ENCODE measurements at places on chromosomes 12 and 14. TPM values are rescaled to one million over a fixed set of nuclear protein-coding genes. Genes with fewer than 3 reads are reported as not detected.

- peaks cover 15% of the 10 kb centered on the region for H3K4me1 ChIP-seq
- H3K4me3 ChIP-seq = no peak overlapping the region
- no peaks in the 10 kb centered on the region for H3K36me3 ChIP-seq
- no peak overlapping the region for H3K27ac ChIP-seq
- no peak for DNase-seq
These were observed 108.0 kb upstream of the ARHGAP5 start for GRCh38 chr14:31968956-31969698.

DNA sequence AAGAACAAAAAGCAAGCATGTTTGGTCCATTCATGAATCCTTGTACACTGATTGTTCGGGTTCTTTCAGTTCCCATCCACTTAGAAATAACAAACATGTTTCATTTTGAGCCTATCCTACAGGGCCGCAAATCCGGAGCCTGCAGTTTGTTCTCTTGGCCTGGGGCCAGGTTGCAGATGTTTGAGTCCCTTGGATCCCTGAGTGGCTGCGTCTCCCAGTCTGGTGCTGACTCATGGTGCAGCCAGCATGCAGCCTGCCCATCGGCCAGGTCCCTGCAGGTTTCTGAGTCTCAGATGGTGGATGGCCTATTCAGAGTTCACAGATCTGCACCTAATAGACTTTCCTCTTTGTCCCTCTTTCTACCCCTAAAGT, 1.9 kb upstream of the DYNC1H1 start:
- no peak for DNase-seq
- H3K36me3 ChIP-seq = no peaks in the 10 kb centered on the region
- no peaks in the 10 kb centered on the region for H3K27me3 ChIP-seq

- H3K4me1 ChIP-seq = no peaks in the 10 kb centered on the region
- no peak for DNase-seq
- no peak overlapping the region for H3K4me3 ChIP-seq
These were observed 16.7 kb downstream of the ARG2 start for GRCh38 chr14:67636361-67636919.

DNA sequence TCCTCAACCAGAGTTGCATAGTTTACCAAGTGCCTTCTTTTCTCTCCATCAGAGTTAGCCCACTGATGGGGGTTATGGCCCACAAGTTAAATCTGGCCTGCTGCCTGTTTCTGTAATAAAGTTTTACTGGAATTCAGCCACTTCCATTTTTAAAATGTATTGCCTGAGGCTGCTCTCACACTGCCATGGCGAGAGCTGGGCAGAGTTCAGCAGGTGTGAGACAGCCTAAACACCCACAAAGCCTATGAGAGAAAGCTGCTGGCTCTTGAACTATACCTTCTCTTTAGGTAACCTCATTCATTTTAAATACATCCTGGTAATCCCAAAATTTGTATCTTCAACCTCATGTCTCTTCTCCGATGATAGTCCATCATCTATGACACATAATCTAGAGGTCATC, 86.1 kb downstream of the BCL2L14 start:
- no peak for DNase-seq
- H3K36me3 ChIP-seq = peaks cover 4% of the 10 kb centered on the region
- no peaks in the 10 kb centered on the region for H3K27me3 ChIP-seq
- H3K4me3 ChIP-seq = no peak overlapping the region
- H3K27ac ChIP-seq = no peak overlapping the region
- no peaks in the 10 kb centered on the region for H3K4me1 ChIP-seq

DNA sequence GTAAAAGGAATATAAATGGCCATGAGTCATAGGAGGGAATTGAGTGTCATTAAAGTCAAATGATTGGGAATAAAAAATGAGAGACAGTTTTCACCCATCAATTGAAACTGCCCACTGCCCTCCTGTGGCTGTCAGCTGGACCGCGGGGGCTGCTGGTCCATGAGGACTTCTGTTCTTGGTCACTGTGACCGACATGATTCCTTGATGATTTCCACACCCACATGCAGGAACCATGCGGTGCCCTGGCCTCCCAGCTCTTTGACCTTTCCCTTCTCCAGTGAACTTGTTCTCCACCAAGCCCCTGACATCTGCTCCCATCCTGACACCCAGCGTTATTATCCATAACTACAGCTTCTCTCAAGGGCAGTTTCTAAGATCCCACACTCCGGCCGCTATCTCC, 48.4 kb downstream of the C12orf75 start:
- no peaks in the 10 kb centered on the region for H3K36me3 ChIP-seq
- no peaks in the 10 kb centered on the region for H3K27me3 ChIP-seq
- no peaks in the 10 kb centered on the region for H3K4me1 ChIP-seq
- DNase-seq = no peak

DNA sequence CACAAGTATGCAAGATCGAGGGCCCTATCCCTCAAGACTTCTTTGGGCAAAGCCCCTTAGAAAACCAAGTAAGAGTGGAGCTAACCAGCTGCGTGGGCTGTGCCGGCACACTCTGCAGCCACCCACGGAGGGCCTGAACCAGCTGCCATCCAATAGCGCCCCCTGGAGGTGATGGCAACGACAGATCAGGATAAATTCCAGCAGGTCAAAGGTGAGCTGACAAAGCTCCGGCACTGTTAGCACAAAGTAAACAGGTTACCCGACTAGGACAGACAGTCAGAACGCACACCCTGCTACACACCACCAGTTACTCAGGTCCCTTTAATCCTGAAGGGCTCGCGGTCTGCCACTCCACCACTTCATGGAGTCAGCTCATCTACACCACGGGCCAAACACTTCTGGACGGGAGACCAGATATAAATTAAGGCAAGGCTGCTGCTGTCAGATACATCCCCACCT, 4.9 kb downstream of the ZBTB39 start:
- H3K36me3 ChIP-seq = peaks cover 35% of the 10 kb centered on the region
- no peak overlapping the region for H3K4me3 ChIP-seq
- peak; percentile 87 for DNase-seq

Gene LRFN5
- not detected for total RNA-seq

GRCh38 chr12:110176745-110177144, 52.6 kb downstream of the IFT81 start:
- no peaks in the 10 kb centered on the region for H3K4me1 ChIP-seq
- H3K36me3 ChIP-seq = no peaks in the 10 kb centered on the region
- no peak overlapping the region for H3K27ac ChIP-seq
- H3K4me3 ChIP-seq = no peak overlapping the region
- H3K27me3 ChIP-seq = no peaks in the 10 kb centered on the region
- DNase-seq = no peak

Gene LRRK2
- not detected for total RNA-seq

- peaks cover 17% of the 10 kb centered on the region for H3K4me1 ChIP-seq
- H3K27ac ChIP-seq = no peak overlapping the region
- peaks cover 2% of the 10 kb centered on the region for H3K27me3 ChIP-seq
- peak; percentile 37 for DNase-seq
These were observed 11.6 kb upstream of the SMCO2 start for GRCh38 chr12:27434673-27435565.

DNA sequence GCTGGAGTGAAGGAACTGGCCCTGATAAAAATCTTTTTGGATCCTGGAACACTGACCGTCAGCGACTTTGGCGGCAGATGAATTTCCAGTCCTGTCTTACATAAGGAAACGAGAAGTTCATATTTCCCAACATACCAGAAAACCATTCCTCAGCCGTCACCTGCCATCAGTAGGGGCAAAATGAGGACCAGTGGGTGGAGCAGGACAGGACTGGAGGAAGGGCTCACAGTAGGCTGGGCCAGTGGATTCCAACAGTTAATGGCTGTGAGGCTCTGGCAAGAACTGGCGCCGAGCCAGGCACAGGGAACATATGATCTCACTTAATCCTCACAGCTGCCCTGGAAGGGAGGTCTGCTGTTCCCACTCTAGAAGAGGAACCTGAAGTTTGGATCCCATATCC, 67.2 kb upstream of the FAM181A start:
- DNase-seq = no peak
- no peaks in the 10 kb centered on the region for H3K4me1 ChIP-seq
- no peaks in the 10 kb centered on the region for H3K36me3 ChIP-seq
- H3K27me3 ChIP-seq = peaks cover 10% of the 10 kb centered on the region

Gene P2RX7
- 6.3 TPM for total RNA-seq

DNA sequence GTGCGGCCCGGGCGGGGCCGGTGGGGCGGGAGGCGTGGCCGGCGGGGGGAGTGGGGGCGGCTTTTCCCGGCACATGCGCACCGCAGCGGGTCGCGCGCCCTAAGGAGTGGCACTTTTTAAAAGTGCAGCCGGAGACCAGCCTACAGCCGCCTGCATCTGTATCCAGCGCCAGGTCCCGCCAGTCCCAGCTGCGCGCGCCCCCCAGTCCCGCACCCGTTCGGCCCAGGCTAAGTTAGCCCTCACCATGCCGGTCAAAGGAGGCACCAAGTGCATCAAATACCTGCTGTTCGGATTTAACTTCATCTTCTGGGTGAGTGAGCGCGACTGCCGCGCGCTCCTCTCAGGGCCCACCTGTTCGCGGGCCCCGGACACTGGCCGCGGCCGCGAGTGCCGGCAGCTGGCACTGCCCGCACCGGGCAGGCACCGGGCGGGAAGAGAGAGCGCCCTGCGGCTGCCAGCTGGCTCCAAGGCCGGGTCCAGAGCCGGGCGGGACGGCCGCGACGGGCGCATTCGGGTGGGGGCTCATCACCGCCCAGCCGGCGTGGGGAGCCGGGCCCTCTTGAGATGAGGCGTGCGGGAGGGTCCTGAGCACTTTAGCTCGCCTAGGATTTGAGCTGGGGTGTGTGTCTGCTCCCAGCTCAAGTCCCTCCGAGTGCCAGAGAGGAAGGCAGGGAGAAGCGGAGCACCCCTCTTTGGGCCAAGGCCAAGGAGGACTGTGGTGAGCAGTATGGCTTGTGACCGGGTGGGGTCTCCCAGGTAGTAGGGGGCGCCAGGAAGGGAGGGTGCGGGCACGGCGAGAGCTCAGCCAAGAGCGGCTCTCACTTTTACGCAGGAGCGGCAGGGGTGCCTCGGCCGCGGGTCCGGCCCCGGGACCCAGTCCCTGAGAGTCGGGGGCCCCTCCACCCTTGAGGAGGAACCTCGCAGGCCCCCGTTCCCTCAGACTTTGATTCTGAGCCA, at the start of gene CD9:
Gene CD9 (plus strand): TSS at position 145 of the 957 bp plus-strand sequence. CDS start 100 bp downstream, at position 245.
- H3K27me3 ChIP-seq = peaks cover 32% of the 10 kb centered on the region
- H3K27ac ChIP-seq = no peak within 1 kb of the TSS
- peak; percentile 29 for DNase-seq
- H3K36me3 ChIP-seq = no peaks in the 10 kb centered on the region
- peaks cover 5% of the 10 kb centered on the region for H3K4me1 ChIP-seq

GRCh38 chr14:55813630-55814029, 233.6 kb downstream of the KTN1 start:
- DNase-seq = no peak
- peaks cover 5% of the 10 kb centered on the region for H3K4me1 ChIP-seq
- no peak overlapping the region for H3K27ac ChIP-seq
- H3K27me3 ChIP-seq = peaks cover 3% of the 10 kb centered on the region
- no peak overlapping the region for H3K4me3 ChIP-seq

Gene AMDHD1
- 0.52 TPM for total RNA-seq

Gene PZP
- not detected for total RNA-seq

GRCh38 chr12:109346920-109347319, 780 bp upstream of the MYO1H start:
- no peak overlapping the region for H3K27ac ChIP-seq
- DNase-seq = peak; percentile 26
- H3K4me3 ChIP-seq = no peak overlapping the region
- H3K27me3 ChIP-seq = peaks cover 9% of the 10 kb centered on the region
- no peaks in the 10 kb centered on the region for H3K36me3 ChIP-seq

- no peaks in the 10 kb centered on the region for H3K4me1 ChIP-seq
- no peak overlapping the region for H3K27ac ChIP-seq
- H3K4me3 ChIP-seq = no peak overlapping the region
- DNase-seq = no peak
- H3K27me3 ChIP-seq = no peaks in the 10 kb centered on the region
- H3K36me3 ChIP-seq = peaks cover 37% of the 10 kb centered on the region
These were observed 22.1 kb downstream of the MTHFD1 start for GRCh38 chr14:64410084-64410774.

- no peaks in the 10 kb centered on the region for H3K36me3 ChIP-seq
- peak; percentile 63 for DNase-seq
- peaks cover 27% of the 10 kb centered on the region for H3K27me3 ChIP-seq
- H3K4me3 ChIP-seq = no peak overlapping the region
These were observed 46.2 kb downstream of the GALNT9 start for GRCh38 chr12:132282950-132283771.

Gene CACNB3
- 10.0 TPM for total RNA-seq

GRCh38 chr12:131239384-131240094, 285.8 kb downstream of the ADGRD1 start:
- H3K27me3 ChIP-seq = no peaks in the 10 kb centered on the region
- H3K36me3 ChIP-seq = no peaks in the 10 kb centered on the region
- H3K4me3 ChIP-seq = no peak overlapping the region
- H3K4me1 ChIP-seq = peaks cover 10% of the 10 kb centered on the region
- H3K27ac ChIP-seq = peak overlapping the region; percentile 66

GRCh38 chr12:3564411-3564810, 73.4 kb downstream of the PRMT8 start:
- peaks cover 4% of the 10 kb centered on the region for H3K27me3 ChIP-seq
- H3K27ac ChIP-seq = no peak overlapping the region
- no peaks in the 10 kb centered on the region for H3K36me3 ChIP-seq
- no peak overlapping the region for H3K4me3 ChIP-seq
- no peaks in the 10 kb centered on the region for H3K4me1 ChIP-seq

Gene TSPAN11
- not detected for total RNA-seq

GRCh38 chr12:7695566-7696197, at the start of gene GDF3:
TSS of gene GDF3 (minus strand) at chr12:7695775. CDS start at chr12:7695728, 47 bp downstream.
- H3K27ac ChIP-seq = no peak within 1 kb of the TSS
- H3K4me3 ChIP-seq = no peak within 1 kb of the TSS
- peaks cover 4% of the 10 kb centered on the region for H3K27me3 ChIP-seq
- no peaks in the 10 kb centered on the region for H3K36me3 ChIP-seq
- peaks cover 7% of the 10 kb centered on the region for H3K4me1 ChIP-seq

GRCh38 chr14:103861413-103862392, 14.3 kb upstream of the PPP1R13B start:
- no peaks in the 10 kb centered on the region for H3K36me3 ChIP-seq
- no peak for DNase-seq
- H3K27me3 ChIP-seq = no peaks in the 10 kb centered on the region
- H3K4me1 ChIP-seq = no peaks in the 10 kb centered on the region
- no peak overlapping the region for H3K27ac ChIP-seq

Gene STYK1
- not detected for total RNA-seq

Gene HOXC10
- not detected for total RNA-seq

- H3K27ac ChIP-seq = no peak overlapping the region
- H3K36me3 ChIP-seq = peaks cover 3% of the 10 kb centered on the region
- H3K27me3 ChIP-seq = no peaks in the 10 kb centered on the region
- H3K4me3 ChIP-seq = peak overlapping the region; percentile 89
- no peak for DNase-seq
- H3K4me1 ChIP-seq = peaks cover 59% of the 10 kb centered on the region
These were observed 1.7 kb downstream of the BTBD7 start for GRCh38 chr14:93331002-93331727.

GRCh38 chr14:105023791-105024480, 3.1 kb upstream of the CDCA4 start:
- no peak overlapping the region for H3K4me3 ChIP-seq
- no peak overlapping the region for H3K27ac ChIP-seq
- H3K36me3 ChIP-seq = peaks cover 17% of the 10 kb centered on the region
- no peak for DNase-seq

Data from activated naive CD4-positive, alpha-beta T cell treated with anti-CD3 and anti-CD28 coated beads for 36 hours (primary cell).